ENCODE measurements at places on chromosomes 7 and 10.

DNA sequence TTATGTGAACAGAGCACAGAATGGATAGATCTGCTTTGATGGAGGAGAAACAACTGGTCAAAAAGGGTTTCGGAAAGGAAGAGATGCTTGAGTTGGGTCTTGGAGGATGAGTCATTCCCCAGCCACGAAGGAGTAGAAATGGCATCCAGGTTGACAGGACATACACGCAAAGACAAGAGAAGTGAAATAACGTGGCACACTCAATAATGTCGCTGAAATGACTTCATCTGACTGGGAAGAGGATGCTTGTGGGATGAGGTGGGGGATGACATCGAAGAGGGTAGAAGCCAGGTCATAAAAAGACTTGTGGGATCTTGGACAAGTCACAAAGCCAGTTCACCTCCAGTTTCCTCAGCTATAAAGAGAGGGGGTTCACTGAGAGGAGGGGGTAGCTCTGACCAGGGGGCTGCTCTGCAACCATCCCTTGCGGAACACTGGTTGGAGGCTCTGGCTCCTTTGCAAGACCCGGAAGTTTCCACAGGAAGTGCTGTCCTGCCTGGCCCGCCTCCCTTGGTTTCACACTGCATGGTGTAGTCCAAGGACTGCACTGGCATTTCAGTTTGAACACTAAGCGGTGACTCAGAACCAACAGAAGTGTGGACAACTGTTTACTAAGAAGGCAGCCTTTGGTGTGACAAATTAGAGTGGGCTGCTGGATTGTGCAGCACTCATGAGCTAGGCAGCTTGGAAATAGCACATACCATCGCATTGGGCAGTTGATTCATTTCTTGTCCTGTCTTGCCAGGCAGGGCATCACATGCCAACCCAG lies 189.9 kb upstream of the ADO start:
- no peak for DNase-seq

- DNase-seq = no peak
Measured at GRCh38 chr10:17650416-17650815, 6.5 kb downstream of the STAM start.

DNA sequence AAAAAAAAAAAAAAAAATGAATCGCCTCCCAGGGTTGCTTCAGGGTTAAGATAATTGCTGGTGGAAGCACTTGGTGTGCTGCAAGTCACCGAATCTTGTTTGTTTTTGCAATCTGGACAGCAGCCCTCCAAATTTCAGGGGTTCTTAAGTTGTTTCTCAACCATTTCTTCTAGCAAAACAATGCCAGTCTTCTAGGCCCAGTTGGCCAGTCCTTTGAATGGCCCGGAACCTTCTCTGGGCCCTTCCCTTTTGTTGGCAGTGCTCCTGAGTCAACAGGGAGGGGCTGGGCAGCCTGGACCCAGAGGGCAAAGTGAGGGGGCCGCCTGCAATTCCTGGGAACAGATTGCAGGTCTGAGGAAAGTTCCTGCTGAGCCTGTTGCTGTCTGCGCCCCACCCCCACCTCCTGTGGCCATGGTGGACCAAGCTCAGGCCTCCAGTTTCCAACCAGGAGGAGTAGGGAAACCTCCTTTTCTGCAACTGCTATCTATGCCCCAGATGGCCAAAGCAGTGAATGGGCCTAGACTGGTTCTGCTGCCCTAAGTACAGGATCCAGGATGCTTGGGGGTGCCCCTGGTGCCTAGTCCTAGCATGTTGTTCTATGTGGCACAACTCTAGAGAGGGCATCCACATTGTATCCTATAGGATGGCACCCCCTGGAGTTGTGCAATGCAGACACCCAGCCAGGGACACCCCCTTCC lies 31.4 kb upstream of the PDCD4 start:
- DNase-seq = peak; percentile 61

DNA sequence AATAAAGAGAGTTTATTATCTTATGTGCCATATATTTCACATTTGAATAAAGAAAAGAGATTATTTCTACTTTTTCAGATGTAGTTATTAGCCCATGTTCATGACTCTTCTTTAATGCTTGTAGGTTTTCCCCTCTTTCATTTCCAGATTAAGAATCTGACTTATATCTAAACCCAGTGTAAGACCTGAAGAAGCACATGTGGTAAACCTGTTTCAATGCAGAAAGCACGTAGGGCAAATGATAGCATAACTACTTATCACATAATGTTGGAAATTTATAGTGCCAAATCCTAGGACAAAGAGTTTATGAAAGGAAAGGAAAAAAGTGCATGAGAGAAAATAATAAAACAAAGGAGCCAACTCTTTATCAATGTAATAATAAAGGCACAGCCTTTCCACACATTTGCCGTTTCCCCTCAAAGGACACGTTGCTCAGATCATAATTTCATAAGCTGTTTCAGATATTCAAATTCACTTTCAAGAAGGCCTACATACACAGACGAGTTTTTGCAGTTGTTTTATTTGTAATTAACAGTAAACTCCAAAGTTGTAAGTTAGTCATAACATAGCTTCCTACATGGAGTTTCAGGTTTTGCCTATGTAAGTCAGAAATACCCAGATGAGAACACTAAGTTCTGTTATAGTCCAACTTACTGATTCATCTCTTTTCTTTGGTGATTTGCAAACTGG lies 88.8 kb upstream of the MDFIC start:
- DNase-seq = no peak

DNA sequence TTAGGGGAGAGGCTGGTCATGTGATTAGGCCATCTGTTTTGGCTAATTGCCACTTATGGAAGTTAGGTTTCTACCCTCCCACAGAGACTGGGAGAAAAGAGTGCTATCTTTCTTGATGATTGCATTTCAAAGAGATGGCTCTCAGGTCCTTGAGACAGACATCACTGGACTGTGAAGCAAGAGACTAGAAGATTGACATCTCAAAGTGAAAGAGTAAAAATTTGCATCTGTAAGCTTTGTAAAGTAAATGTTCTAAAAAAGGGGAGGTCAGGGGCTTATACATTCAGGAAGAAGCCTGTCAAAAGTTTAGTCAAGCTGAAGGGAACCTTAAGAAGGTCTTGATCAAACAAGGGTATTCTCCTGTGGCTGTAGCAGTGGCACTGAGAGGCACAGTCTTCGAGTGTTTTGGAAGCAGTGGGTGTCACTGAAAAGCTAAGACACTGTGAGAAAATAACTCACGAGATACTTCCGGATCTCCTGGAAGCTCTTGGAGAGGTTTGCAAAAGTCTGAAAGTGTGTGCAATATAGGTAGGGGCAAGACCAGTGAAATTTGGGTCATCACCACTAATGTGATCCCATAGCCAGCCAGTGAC lies 342.1 kb downstream of the PHF14 start:
- no peak for DNase-seq

DNA sequence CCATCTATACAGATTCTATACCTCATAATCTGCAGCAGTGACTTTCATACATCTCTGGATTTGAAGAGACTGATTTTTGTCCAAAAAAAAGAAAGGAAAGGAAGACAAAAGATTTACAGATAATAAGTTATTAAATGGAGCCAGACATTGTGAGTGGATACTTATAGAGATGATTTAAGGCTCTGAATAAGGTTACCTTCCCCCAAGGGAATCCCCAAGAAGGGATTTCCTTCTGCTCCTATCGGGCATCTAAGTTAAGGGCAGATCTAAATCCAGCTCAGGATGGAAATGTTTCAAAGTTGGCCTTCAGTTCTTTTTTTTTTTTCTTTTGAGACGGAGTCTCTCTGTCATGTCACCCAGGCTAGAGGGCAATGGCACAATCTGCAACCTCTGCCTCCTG lies 97.6 kb downstream of the ST8SIA6 start:
- DNase-seq = no peak

GRCh38 chr7:17185690-17186070 lies 112.8 kb upstream of the AHR start:
- DNase-seq = no peak

DNA sequence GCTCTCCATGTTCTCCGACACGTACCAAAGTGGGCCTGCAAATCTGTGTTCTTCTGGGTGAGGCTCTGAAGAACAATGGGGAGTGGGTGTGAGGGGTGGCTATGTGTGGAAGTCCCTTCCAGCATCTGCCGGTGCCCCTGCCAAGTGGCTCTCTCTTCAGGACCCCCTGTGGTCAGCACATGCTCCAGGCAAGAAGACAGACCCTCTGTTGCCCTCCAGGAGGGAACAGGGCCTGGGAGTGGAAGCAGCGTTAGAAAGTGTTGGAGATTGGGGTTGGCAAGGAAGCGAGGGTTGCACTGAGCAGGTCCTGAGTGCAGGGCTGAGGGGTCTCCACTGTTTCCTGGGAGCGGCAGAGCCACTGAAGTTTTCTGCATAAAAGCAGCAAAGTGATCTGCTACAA lies 60.5 kb downstream of the EMX2 start:
- DNase-seq = no peak

DNA sequence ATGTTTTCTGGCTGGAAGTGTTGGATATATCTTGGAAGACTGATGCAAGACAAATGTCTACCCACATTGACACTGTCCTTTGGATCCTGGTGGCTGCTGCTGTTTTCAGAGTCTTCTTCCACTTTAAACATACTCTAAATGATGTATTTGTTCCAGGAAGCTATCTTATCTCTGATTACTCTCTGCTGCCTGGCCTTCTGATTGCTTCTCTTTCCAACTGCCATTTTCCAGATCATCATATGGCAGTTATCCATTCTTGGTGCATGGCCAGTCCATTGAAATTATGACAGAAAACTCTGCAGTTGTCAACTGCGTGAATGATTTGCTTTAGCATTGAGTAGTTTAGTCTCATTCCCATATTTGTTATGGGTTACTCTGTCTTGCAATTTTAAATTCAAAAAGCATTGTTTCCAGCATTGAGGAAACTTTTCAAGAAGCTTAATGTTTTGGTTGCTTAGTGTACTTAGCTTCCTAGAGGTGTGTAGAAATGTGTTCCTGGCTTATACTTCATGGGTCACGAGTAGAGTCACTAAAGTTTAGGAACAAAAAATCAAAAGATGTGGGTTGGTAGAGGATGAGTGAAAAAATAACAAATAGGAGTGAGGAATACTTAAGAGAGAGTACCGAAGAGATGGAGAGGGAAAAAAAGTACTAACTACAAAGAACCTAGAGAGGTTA lies 268.3 kb upstream of the MTPN start:
- DNase-seq = no peak
